ENCODE measurements at places on chromosomes 7 and 10. TPM values are rescaled to one million over a fixed set of nuclear protein-coding genes. Genes with fewer than 3 reads are reported as not detected.

MGMT gene
- polyA plus RNA-seq = 10.8 TPM

DNA sequence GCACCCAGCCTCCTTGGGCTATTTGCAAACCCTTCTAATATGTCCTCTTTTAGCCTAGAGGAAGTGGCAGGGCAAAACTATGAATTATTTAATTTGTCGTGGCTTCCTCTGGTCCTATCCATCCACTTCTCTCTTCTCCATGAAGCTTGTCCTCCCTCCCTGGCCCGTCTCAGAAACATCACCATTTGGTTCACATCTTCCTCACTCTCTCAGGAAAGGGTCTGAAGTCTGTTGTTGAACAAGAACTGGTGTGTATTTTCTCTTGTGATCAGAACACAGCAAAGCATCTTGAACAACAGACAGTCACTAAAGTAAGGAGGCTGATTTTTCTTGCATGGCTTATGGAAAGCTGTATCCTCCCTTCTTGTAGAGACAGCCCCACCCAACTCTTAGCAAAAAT is 550.1 kb upstream of the NRP1 start:
- no peak for DNase-seq

- DNase-seq = no peak
Measured at GRCh38 chr10:126930131-126930882, 25.1 kb downstream of the DOCK1 start.

MBL2 gene
- not detected for polyA plus RNA-seq

GRCh38 chr7:55050281-55050680 is 31.5 kb downstream of the EGFR start:
- DNase-seq = no peak

GRCh38 chr7:84249656-84250055 is 55.1 kb upstream of the SEMA3A start:
- no peak for DNase-seq

PRPF18 gene
- 13.8 TPM for polyA plus RNA-seq

DNA sequence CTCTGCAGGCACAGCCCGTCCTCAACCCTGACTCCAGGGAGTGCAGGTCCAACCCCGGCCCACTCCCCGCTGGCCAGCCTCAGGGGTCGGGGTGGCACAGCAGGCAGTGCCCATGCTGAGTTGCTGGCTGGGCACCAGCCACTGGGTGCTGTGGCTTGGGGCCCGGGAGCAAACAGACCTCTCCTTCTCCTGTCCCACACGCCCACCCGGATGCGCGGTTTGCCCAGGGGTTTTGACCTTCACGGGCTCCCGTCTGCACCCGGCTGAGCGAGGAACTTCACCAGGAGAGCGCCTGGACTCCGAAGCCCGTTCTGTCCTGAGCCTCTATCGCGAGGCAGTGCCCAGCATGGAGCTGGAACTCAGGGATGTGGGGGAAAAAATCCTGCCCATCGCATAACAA is 2.6 kb upstream of the GRIFIN start:
- no peak for DNase-seq

- no peak for DNase-seq
Measured at GRCh38 chr10:75672111-75672671, 240.8 kb downstream of the LRMDA start.

FRMD4A gene
- 34.5 TPM for polyA plus RNA-seq

CDC14C gene
- polyA plus RNA-seq = not detected

DNA sequence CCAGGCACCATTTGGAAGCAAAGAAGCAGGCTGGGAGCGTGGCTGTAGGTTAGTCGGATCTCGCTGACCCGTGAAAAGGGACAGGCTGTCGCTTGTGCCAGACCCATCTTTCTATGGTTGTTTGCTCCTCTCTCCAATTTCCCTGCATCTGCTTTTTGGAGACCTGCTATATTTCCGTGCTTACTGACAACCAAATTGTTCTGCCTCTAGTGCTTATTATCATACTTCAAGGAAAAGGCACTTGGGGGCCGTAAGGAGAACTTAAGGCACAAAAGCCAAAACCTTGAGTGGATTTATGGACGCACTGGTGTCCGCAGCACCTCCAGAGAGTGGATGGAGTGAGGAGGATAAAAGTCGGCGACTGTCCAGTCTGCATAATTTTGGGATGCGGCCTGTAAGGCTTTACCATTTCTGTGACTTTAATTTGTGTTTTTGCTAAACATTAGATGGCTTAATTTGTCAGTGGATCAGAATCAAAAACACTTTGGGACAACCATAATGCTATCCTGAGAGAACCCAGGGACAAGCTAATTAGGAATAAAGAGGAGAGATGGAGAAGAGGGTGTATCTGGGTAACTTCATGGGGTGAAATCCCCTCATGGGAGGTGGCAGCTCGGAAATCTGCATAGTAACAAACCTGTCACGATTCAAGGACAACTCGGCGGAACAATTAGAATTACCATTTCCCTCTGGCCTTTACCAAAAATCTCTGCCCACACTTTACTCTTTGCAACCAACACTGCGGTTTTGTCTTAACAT is 206.7 kb downstream of the HDAC9 start:
- peak; percentile 69 for DNase-seq

PLEKHS1 gene
- not detected for polyA plus RNA-seq

PRRT4 gene
- 3.4 TPM for polyA plus RNA-seq

ANKRD61 gene
- polyA plus RNA-seq = 0.50 TPM

DNA sequence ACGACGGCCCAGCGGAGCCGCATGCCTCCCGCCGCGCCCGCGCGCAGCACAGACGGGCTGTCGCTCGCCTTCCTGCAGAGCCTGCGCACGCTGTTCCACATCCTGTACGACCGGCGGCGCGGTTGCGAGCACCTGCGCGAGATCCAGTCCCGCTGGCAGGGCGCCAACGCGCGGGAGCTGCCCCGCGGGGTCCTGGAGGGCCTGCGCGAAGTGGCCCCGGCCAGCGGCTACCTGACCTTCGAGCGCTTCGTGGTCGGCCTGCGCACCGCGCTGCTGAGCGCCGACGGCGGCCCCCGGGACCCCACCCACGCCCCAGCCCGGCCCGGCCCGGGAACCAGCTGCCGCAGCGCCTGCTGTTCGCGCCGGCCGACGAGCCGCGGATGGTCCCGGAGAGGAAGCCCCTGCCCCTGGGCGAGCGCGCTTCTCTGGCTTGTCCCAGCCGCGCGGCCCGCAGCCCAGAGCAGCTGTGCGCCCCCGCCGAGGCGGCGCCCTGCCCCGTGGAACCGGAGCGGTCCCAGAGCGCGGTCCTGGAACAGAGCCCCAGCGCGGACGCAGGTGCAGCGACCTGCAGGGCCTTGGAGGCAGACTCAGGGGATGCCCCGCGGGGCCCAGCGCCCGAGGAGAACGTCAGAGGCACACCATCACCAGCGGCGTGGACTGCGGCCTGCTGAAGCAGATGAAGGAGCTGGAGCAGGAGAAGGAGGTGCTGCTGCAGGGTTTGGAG is 25.3 kb upstream of the ZNF716 start:
- DNase-seq = no peak

GRCh38 chr7:44236333-44236728 is 35.6 kb downstream of the YKT6 start:
- peak; percentile 83 for DNase-seq

GRCh38 chr7:112721366-112721765 is 68.8 kb downstream of the TMEM168 start:
- no peak for DNase-seq

FAM180A gene
- 0.08 TPM for polyA plus RNA-seq

DNA sequence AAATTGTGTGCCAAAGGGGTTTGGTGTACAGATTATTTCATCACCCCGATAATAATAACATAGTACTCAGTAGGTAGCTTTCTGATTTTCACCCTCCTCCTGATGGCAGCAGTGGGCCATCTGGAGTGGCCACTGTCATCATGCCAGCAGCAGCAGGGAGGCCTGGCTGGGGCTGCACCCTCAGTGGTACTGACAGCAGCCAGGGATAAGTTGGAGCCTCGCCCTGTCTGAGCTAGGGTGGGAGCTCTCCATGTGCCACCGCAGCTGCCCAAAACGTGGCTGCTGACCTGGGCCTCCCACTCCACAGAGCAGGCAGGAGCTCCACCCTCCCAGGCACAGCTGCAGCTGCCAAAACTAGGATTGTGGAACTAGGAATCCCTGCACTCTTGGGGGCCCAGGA is 700.8 kb upstream of the KCND2 start:
- DNase-seq = no peak

DBF4 gene
- polyA plus RNA-seq = 7.6 TPM

- no peak for DNase-seq
Measured at GRCh38 chr7:53531-53930, 138.8 kb upstream of the FAM20C start.

CALHM1 gene
- not detected for polyA plus RNA-seq

ITIH5 gene
- polyA plus RNA-seq = 0.05 TPM

DNA sequence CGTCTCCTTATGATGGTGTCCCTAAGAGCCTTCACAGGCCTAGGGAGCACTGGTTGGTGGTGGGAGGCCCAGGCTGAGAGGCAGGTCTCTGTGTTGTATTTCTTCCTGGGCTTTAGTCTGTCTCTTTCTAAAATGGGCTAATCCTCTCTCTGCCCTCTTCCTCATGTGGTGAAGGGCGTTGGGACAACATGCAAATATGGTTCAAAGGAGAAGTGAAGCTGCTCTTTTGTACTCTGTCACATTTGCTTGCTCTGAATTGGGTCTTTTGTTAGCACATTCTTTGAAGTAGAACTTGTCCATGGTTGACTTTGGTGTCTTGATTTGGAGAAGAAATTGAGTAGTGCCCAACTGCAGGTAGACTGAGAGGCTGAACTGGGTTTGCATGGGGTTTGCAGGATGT is 814 bp downstream of the HK1 start:
- no peak for DNase-seq

ELFN1 gene
- polyA plus RNA-seq = 0.05 TPM

- no peak for DNase-seq
Measured at GRCh38 chr10:13815756-13816155, 229.0 kb downstream of the PRPF18 start.

DNA sequence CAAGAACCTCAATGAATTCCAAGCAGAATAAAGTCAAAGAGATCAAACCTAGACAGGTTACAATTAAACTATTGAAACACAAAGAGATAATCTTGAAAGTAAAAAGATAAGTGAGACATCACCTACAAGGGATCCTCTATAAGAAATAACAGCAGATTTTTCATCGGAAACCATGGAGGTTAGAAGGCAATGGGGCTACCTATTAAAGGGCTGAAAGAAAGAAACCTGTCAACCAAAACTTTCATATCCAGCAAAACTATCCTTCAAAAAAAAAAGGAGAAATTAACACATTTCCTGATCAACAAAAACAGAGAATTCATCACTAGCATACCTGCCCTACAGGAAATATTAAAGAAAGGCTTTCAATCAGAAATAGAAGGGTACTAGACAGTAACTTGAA is 244.9 kb downstream of the ARHGAP12 start:
- DNase-seq = no peak

MYPN gene
- polyA plus RNA-seq = 0.43 TPM

DNA sequence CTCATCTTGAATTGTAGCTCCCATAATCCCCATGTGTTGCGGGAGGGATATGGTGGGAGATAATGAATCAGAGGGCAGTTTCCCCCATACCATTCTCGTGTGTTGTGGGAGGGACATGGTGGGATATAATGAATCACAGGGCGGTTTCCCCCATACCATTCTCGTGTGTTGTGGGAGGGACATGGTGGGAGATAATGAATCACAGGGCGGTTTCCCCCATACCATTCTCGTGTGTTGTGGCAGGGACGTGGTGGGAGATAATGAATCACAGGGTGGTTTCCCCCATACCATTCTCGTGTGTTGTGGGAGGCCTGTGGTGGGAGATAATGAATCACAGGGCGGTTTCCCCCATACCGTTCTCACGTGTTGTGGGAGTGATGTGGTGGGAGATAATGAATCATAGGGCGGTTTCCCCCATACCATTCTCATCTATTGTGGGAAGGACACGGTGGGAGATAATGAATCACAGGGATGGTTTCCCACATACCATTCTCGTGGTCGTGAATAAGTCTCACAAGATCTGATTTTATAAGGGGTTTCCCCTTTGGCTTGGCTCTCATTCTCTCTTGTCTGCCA is 271.0 kb downstream of the MAD1L1 start:
- no peak for DNase-seq

MAGI2 gene
- polyA plus RNA-seq = 1.1 TPM

MYL10 gene
- not detected for polyA plus RNA-seq

DNA sequence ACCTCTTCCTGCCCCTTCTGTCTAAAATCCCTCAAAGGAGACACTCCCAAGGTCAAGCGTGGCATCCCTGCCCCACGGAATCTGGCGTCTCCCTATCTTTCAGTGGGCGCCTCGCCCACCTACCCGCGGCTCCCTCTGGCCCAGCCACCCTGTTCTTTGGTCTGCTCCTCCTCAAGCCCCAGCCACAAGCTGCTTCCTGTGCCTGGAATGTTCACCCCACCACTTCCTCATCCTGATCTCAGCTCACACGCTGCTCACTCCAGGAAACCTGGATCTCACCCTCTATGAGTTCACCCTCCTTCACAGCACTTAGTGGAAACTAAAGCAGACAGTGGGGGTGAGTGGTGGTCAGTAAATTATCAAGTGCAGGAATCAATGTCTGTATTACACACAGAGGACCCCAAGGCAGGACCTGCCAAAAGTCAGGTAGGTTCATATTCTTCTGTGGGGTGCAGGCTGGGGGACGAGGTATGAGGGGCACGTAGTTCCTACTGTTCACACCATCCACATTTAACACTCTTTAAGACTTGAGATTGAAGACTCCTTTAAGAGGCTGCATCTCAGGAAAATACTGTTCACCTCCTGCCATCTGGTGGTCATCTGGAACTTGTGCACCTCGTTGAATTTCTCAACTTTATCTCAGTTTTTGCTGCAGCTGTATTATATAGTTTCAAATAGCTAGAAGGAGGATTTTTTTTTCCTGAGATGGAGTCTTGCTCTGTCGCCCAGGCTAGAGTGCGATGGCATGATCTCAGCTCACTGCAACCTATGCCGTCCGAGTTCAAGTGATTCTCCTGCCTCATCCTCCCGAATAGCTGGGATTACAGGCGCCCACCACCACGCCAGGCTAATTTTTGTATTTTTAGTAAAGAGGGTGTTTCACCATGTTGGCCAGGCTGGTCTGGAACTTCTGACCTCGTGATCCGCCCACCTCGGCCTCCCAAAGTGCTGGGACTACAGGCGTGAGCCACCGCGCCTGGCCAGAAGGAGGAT is 166.6 kb downstream of the ARHGAP21 start:
- peak; percentile 47 for DNase-seq

NUP42 gene
- 22.7 TPM for polyA plus RNA-seq

GRCh38 chr10:113712024-113712423 is 32.3 kb downstream of the CASP7 start:
- no peak for DNase-seq

DNA sequence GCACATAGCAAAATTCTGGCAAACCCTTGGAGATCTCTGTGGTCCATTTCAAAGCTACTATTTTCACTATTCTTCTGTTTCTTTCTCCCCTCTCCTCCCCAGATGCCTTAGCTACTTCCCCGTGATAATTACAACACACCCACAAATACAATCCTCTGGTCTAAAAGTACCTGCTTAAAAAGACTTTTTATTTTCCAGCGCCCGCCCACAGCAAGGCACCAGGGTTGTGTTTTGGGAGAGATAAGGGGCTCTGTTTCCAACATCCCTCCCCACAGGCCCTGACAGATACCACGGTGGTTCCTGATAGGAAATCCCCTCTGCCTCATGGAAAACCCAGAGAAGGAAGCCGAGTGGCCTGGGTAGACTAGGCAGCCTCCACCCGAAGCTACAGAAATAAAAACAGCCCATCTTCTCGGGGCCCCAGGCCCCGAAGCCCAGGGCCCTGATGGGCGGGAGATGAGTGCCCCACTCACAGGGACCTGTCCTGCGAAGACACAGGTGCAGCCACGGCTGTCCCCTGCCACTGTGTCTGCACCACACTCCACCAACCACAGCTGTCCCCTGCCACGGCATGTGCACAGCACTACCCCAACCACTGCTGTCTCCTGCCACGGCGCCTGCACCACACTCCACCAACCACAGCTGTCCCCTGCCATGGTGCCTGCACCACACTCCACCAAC is 19.7 kb downstream of the CALML5 start:
- no peak for DNase-seq

GRCh38 chr7:105887569-105888189 is 11.3 kb upstream of the ATXN7L1 start:
- no peak for DNase-seq
